Activated CD8-positive, alpha-beta memory T cell treated with anti-CD3 and anti-CD28 coated beads for 1 hour (primary cell): ENCODE measurements at places on chromosomes 5 and 9.

DNA sequence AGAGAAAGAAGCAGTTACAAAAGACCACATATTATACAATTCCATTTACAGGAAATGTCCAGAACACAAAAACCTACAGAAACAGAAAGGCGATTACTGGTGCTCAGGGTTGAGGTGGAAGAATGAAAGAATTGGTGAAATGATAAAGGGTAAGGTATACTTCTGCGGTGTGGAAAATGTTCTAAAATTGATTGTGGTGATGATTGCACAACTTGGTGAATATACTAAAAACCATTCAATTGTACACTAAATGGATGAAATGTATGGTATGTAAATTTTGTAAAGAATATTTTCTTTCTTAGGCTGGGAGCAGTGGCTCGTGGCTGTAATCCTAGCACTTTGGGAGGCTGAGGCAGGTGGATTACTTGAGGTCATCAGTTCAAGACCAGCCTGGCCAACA lies 72.3 kb downstream of the UBAP2 start:
- no peak for DNase-seq

- DNase-seq: no peak
These were observed 13.6 kb downstream of the GLRA1 start for GRCh38 chr5:151911011-151911410.

DNA sequence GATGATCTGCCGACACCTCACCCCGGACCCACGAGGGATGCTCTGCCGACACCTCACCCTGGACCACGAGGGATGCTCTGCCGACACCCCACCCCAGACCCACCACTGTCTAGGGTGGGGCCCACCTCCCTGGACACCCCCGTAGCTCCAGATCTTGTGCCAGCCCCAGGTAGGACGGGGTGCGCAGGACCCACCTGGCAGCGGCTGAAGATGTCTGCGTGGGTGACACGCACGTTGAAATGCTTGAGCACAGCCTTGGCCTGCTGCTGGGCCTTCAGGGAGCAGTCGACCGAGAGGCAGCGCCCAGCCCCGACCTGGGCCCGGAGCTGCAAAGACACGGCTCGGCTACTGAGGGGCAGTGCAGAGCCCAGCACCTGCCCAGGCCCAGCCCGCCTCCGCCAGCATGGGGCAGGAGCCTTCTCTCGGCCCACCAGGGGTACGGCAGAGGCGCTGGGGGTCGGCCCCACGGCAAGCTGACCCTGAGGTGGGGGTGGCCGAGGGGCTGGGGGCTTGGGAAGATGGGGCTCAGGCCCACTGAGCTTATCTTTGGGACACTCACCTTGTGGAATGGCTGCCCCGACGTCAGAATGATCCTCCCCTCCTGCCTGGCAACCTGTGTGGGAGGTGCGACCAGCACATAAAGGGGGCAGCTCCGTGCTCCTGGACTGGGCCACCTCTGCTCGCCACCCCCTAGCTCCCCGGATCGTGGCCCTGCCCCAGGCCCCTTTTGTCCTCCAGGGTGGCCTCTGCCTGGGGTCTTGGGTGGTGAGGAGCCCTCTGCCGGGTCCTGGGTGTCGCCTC lies 21.7 kb upstream of the NRARP start:
- DNase-seq: no peak

GRCh38 chr9:27487128-27487640 lies 36.9 kb upstream of the IFNK start:
- DNase-seq: no peak

DNA sequence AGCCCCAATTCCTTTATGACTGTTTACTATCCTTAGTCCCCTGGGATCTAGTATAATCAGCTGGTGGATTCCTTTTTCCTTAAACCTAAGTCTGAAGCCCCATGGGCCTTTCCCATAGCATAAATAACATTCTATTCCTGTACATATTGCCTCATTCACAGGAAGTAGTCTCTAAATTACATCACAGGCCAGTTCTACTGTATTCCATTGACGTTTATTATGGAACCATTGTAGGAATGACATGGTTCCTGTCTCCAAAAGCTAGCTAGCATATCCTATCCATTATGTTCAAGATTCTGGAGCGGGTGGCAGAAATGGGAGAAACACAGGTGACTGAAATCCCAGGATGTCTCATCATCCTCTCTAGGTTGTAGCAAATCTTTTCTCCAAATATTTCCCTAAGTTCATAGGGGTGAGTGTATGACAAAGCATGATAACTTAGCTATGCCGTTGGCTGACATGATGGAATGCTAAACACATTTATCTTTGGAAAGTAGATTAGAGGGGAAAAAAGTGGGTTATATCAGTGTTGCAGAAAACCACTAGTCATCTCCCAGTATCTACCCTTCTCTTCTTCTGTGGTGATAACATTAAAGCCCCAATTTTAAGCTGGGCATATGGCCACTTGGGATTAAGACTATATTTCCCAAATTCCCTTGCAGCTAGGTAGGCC lies 140.1 kb downstream of the FGF1 start:
- no peak for DNase-seq

GRCh38 chr5:34524123-34524522 lies 132.0 kb upstream of the RAI14 start:
- DNase-seq: no peak

GRCh38 chr5:174910245-174910737 lies 185.9 kb downstream of the MSX2 start:
- no peak for DNase-seq

DNA sequence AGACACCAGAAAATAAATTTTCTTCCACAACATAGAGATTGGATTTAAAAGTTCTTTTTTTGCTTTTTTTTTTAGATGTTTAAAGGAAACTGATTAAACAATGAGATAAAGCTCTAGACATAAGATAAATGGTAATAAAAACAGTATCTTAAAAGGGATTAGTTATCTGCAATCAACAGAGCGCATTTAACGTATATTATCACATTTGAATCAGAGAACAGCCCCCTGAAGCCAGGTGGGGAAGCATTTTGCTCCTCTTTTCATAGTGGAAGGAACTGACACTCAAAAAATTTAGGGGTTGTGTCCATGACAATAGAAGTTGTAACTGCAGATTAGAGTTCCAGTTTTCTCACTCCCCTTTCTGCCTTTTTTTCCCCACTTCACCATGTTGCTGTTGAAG lies 367.6 kb downstream of the SPATA31D1 start:
- DNase-seq: no peak

DNA sequence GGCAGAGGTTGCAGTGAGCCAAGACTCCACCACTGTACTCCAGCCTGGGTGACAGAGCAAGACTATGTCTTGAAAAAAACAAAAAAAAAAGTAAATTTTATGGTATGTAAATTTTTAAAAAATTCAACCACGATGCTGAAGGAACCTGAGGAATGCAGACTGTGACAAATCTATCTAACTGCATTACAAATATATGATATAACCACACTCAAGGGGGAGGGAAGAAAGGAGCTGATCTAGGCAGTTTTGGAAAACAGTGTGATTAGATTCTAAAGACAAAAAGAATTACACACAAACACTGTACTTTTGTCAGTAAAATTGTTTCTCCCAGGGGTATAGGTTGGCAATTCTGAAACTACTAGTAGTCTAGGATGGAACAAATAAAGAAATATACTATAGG lies 17.0 kb downstream of the LARS1 start:
- DNase-seq: no peak
